ENCODE measurements at places on chromosomes 13 and 19.
A peak's percentile ranks its signal among the peaks of the same experiment; 100 is the strongest.

GRCh38 chr19:18634612-18635297, 2.1 kb upstream of the KLHL26 start:
- DNase-seq = no peak

DNA sequence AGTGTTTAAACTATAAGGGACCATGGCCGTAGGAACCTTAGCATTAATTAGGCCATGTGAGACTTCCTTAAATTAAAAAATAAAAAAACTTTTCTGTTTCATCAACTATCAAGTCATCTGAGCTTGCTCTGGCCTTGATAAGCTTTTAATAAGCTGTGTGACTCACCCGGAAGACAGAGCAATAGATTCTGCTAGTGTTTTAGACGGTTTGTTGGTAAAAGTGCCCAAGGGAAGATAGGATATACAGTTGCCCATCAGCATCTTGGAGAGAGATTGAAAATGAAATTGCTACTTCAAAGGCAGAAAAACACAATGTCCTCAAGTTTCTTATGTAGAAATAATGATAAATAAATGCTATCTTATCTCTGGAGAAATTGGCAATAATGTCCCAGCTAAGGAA, 31.2 kb upstream of the RCBTB2 start:
- no peak for DNase-seq

DNA sequence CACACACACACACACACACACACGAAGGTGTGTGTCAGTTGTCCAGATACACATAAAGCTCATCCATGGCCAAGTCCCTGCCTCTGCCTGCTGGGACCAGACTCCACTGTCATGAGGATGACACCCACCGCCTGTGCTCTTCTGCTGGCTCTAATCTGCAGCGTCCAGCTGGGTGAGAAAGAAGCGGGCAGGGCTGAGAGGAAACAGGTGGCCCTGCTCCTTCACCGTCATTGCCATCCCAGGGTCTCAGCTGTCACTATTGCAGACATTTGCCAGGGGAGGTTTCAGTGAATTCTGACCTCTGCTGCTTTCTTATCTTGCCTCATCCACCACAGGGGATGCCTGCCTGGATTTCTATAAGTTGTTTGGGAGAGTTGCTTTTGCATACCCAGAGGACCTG, 31.4 kb downstream of the SCGB2B2 start:
- no peak for DNase-seq

DNA sequence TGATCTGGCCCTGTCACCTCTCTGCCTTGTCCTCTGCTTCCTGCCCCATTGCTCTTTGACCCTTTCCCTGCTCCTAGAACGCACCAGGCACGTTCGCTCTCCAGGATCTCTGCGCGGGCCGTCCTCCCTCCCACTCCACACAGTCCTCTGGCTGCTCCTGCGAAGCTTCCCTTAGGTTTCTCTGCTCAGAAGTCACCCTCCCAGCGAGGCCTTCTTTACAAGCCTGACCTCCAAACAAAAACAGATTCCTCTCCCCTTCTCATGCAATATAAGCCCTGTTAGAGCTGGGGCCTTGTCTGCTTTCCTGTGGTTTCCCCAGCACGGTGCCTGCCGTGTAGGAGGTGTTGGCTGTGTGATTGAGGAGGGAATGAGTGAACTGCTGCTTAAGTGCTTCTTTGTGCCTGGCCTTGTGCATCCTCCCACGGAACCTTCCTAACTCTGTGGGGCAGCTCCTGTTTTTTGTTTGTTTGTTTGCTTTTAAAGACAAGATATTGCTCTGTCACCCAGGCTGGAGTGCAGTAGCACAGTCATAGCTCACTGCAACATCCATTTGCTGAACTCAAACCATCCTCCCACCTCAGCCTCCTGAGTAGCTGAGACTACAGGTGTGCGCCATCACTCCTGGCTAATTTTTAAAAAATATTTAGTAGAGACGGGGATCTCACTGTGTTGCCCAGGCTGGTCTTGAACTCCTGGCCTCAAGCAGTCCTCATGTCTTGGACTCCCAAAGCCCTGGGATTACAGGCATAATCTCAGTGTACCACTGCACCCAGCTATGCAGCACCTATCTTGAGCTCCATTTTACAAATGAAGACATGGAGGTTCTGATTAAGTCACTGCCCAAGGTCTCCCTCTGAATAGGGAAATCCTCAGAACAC, 82.0 kb downstream of the SIPA1L3 start:
- no peak for DNase-seq

GRCh38 chr13:21088534-21088933, 27.1 kb upstream of the LATS2 start:
- no peak for DNase-seq

GRCh38 chr13:95553581-95554385, 1.3 kb downstream of the CLDN10 start:
- no peak for DNase-seq

GRCh38 chr19:15332311-15332996, at the start of gene BRD4:
BRD4 (minus strand) TSS chr19:15332539; CDS start chr19:15273099, 59,440 bp downstream.
- DNase-seq = peak; percentile 66

DNA sequence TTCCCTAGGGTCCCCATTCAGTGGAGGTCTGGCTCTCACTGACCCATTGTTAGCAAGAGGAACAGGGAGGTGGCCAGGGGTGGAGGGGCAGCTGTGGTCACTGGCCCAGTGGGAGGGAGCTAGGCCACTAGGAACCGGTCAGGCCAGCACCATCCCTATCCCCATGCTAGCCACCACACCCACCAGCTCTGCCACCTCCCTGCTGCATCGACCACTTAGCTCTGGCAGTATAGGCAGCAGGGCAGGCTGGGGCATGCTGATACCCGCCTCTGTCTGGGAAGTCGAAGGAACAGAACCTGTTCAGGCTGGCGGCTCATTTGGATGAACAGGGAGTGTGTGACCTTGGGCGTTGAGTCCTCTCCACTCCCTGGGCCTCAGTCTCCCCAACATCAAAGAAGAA, 4.7 kb downstream of the PPP1R13L start:
- DNase-seq = no peak

DNA sequence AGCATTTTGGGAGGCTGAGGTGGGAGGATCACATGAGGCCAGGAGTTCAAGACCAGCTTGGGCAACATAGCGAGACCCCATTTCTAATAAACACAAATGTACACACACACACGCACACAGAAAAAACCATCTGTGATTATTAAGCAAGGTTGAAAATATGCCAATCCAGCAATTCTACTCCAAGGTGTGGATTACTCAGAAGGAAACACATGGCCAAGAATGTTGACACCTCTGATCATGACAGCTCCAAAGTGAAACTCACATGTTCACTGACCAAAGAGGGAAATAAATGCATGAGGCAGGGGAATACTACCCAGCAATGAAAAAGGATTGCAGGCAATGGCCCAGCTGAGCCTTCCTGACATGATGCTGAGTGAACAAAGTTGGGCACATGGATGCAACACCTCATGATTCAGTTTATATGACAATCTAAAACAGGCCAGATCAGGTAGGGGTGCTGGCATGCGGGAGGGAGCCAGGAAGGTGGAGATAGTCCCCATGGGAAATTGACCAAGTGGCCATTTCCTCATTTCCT, 4.4 kb downstream of the DOCK6 start:
- no peak for DNase-seq

- no peak for DNase-seq
Measured at GRCh38 chr13:111388851-111389500, 68.5 kb downstream of the TEX29 start.

- no peak for DNase-seq
Measured at GRCh38 chr19:5017235-5017634, 48.3 kb downstream of the KDM4B start.

DNA sequence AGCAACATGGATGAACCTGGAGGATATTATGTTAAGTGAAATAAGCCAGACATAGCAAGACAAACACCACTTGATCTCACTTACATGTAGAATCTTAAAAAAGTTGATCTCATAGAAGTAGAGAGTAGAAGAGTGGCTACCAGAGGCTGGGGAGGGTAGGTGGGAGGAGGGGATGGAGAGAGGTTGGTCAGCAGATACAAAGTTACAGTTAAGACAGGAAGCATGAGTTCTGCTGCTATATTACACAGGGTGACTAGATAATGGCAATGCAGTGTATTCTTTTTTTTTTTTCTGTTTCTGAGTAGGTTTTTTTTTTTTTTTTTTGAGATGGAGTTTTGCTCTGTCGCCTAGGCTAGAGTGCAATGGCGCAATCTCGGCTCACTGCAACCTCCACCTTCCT, 15.2 kb upstream of the THSD1 start:
- no peak for DNase-seq

DNA sequence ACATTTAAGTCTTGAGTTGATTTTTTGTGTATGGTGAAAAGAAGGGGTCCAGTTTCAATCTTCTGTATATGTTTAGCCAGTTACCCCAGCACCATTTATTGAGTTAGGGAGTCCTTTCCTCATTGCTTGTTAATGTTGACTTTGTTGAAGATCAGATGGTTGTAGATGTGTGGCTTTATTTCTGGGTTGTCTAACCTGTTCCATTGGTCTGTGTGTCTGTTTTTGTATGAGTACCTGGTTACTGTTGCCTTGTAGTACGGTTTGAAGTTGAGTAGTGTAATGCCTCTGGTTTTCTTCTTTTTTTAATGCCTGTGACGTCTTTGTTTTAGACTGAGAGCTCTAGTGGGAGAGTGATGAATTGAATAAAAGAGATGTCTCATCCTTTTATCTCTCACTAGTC, 83.2 kb downstream of the NBEA start:
- no peak for DNase-seq

GRCh38 chr13:24085662-24086061, 74.9 kb upstream of the SPATA13 start:
- no peak for DNase-seq

DNA sequence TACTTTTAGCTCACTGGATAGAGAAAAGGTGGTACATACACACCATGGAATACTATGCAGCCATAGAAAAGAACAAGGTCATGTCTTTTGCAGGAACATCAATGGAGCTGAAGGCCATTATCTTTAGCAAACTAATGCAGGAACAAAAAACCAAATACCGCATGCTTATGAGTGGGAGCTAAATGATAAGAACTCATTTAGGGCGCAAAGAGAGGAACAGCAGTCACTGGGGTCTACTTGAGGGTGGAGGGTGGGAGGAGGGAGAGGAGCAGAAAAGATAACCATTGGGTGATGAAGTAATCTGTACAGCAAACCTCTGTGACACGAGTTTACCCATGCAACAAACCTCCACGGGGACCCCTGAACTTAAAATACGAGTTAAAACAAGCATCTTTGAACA, 135.1 kb downstream of the IRS2 start:
- no peak for DNase-seq

GRCh38 chr13:41641961-41642360, 184.6 kb downstream of the RGCC start:
- DNase-seq = no peak

- DNase-seq = no peak
Measured at GRCh38 chr13:55497486-55497885, 1643.2 kb upstream of the PRR20A start.

DNA sequence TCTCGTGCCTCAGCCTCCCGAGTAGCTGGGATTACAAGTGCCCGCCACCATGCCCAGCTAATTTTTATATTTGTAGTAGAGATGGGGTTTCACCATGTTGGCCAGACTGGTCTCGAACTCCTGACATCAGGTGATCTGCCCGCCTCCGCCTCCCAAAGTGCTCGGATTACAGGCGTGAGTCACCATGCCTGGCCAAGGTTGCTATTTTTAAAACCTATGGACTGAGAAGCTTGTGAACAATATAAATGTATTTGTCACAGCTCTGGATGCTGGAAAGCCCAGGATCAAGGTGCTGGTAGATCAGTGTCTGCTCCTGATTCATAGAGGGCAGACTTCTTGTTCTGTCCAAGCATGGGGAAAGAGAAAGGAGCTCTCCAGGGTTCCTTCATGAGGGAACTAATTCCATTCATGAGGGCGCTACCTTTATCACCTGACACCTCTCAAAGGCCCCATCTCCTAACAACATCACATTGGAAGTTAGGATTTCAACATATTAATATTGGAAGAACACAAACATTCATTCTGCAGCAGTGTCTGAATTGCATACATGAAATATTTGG, 16.1 kb downstream of the CARD8 start:
- no peak for DNase-seq

DNA sequence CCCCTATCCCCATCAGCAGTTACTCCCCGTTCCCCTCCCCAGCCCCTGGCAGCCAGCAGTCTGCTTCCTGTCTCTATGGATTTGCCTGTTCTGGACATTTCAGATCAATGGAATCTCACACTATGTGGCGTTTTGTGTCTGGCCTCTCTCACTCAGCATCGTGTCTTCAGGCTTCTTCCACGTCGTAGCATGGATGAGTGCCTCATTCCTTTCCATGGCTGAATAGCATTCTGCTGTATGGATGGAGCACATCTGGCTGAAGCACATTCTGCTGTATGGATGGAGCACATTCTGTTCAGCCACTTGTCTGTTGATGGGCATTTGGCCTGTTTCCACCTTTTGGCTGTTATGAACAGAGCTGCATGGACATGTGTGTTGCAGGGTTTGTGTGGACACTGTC, 29.5 kb downstream of the CRTC1 start:
- DNase-seq = no peak

GRCh38 chr13:75804054-75804453, 167.9 kb downstream of the LMO7 start:
- no peak for DNase-seq

DNA sequence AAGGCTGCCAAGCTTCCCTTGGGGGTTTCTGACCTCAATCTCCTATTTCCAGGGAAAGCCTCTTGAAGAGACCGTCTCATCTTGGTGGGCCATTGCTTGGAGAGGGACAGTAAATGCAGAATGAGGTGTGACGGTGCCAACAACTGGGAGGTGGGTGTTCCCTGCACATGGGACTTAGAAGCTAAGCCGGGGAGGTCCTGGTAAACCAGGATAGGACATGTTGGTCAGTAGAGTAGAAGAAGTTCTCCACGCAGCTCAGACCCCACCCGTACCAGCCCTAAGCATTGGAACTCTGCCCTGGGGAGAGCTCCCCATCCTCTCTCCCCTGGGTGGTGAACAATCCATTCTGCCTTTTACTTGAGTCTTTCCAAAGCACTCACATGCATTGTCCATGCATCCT, 92.0 kb downstream of the SOX1 start:
- DNase-seq = no peak

GRCh38 chr19:28443361-28443760, 769.6 kb downstream of the UQCRFS1 start:
- DNase-seq = no peak

DNA sequence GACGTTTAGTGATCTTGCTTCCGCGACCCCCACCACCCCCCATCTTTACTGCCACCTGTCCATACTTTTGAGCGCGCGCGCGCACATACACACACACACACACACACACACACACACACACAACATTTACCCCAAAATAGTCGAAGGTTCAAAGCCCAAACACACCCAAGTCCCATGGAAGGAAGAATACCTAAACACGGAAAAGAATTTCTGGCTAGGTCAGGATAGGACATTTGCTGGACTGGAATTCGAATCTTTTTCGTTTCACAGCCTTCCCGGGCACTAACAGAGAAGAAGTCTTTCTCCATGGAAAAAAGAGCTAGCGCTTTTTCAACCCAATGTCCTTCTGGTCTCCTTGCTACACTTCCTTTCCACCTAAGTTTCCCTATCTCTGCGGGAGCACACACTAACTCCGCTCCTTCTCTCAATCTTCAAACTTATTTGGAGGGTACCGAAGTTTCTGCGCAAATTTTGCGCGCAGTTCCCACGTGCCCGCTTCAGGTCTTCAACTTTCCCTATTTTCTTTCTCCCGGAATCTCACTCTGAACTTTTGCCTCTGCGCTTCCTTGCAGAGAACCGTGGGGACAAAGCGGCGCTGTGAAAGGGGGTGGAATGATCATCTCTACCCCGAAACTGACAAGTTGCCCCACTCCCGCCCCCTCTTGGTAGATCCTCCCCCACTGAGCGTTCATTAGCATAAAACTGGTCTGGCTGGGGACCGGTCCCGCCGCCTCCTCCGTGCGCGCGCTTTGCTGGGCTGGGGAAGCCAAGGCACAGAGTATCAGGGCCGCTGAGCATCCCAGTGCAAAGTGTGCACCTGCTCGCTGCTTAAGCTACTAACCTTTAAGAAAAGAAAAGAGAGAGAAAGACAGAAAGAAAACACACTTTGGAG, 2.7 kb downstream of the DACH1 start:
- no peak for DNase-seq

Measured in stimulated activated CD8-positive, alpha-beta memory T cell treated with anti-CD3 and anti-CD28 coated beads, Interleukin-4, amount 100 ng/mL, for 24 hours (primary cell).